Osteoblast (primary cell): ENCODE measurements at places on chromosomes 5 and 9. TPM values are rescaled to one million over a fixed set of nuclear protein-coding genes. Genes with fewer than 3 reads are reported as not detected.

The SHISAL2B gene
- total RNA-seq = not detected in 2 replicates

The CCDC152 gene
- total RNA-seq = 0.29 and 0.36 TPM in 2 replicates

The CNTNAP3 gene
- 0.88 and 1.4 TPM in 2 replicates for total RNA-seq

The PFN3 gene
- not detected in 2 replicates for total RNA-seq

The RNF208 gene
- total RNA-seq = 0.29 TPM in 1 of 2 replicates, not detected in the other

The KCTD16 gene
- 1.5 and 3.6 TPM in 2 replicates for total RNA-seq

The UHRF2 gene
- 81.3 and 84.3 TPM in 2 replicates for total RNA-seq

The DBN1 gene
- 121 and 139 TPM in 2 replicates for total RNA-seq

The MARCHF11 gene
- total RNA-seq = not detected in 2 replicates

The TMEM232 gene
- 1.4 and 2.7 TPM in 2 replicates for total RNA-seq

The QRFP gene
- total RNA-seq = not detected in 2 replicates

The C9orf153 gene
- under 0.01 and 0.59 TPM in 2 replicates for total RNA-seq

The OR1Q1 gene
- under 0.01 TPM in 1 of 2 replicates, not detected in the other for total RNA-seq

The DRD1 gene
- under 0.01 TPM in 1 of 2 replicates, not detected in the other for total RNA-seq
